ENCODE measurements at places on chromosomes 1 and 21.

DNA sequence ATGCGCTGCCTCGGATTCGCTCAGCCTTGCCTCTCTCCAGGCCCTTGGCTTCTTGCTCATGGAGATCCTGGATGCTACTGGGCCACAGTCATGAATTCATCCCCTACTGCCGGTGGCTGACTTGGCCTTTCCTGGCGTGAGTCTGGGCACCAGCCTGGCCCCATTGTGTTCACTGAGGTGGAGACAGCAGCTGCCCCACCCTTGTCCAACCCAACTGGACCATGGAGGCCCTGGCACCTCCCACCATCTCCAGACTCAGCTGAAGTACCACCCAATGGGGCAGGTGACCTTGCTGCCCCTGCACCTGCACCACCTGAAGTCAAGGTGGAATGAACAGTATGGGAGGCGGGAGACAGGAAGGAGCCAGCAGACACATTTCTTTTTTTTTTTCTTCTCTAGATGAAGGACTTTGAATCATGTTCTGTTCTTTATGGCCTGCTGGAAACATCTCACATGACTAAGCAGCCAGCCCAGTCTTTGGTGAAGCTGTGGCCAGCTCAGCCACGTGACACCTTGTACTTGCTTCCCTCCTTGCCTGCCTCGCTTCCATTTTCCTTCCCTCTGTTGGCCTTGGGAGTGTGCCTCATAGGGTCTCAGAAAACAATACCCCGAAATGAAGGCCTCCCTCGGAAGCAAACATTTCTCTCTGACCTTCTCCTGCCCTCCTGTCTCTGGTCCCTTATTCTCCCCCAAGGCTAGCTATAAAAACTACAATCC, 3.8 kb upstream of the SLC30A2 start:
- DNase-seq = no peak

- DNase-seq = peak; percentile 69
Observed at GRCh38 chr1:101237229-101237837, 514 bp downstream of the S1PR1 start.

DNA sequence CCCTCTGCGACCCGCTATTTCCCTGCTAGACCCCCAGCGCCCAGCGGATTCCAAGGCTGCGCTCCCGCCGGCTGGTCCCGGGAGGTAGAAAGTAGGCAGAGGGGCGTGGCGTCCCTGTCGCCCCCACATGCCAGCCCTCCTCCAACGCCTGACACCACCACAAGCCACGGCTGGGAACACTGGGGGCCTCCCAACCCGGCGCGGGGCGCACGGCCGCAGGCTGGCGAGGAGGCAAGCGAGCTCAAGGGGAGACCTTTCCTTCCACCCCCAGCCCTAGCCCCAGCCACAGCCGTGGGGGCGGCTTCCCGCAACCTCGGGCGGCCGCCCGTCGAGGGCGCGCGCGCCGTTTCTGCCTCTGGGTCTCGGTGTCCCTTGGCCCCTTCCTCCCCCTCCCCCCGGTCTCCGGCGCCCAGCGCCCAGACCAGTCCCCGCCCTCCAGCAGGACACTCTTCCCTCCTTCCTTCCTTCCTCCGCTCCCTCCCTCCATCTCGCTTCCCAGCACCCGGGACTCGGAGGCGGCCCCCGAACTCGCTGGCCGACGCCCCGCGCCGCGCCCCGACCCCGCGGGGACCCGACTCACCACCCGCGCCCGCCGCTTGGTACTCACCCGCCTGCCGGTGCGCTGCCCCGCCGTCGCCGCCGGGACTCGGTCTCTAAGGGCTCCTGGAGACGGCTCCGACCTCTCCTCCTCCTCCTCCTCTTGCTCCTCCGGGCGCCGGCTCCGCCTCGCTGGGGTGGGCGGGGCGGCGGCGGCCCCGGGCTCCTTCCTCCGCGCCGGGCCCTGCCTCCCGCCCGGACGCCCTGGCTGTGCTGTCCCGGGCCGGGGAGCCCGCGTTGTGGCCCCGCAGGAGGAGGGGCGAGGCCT, at the start of gene GNG12:
TSS of gene GNG12 (minus strand) at position 731 of the 865 bp plus-strand sequence. CDS start 125,781 bp downstream, outside the sequence.
- peak; percentile 83 for DNase-seq

GRCh38 chr1:184513966-184514365, 127.1 kb downstream of the C1orf21 start:
- peak; percentile 60 for DNase-seq

DNA sequence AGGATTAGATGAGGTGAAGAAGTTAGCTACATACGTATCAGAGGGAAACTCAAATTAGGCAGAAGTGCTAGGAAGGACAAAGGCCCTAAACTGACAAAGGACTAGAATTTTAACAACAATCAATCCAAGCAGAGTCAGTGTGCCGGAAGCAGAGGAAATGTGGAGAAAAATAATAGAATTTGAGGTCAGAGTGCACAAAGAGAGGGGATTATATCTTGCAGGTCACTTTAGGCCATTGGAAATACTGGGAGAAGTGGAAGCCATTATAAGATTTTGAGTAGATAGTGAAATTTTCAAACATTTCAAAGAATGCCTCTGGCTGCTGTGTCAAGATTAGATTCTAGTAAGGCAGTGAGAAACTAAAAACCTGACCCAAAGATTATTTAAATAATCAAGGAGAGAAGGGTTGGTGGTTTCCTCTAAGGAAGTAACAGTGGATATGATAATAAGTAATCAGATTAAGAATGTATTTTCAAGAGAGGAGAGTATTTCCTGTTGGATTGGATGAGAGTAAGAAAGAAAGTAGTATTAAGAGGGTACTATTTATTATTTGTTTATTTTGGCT, 889.2 kb upstream of the NCAM2 start:
- DNase-seq = no peak

GRCh38 chr1:198641501-198641900, 2.7 kb downstream of the PTPRC start:
- peak; percentile 28 for DNase-seq

GRCh38 chr1:6907201-6907600, 121.9 kb downstream of the CAMTA1 start:
- DNase-seq = no peak

- DNase-seq = no peak
Observed at GRCh38 chr1:5969168-5969567, 23.1 kb downstream of the NPHP4 start.

- no peak for DNase-seq
Observed at GRCh38 chr1:230682274-230682673, 31.6 kb downstream of the AGT start.

DNA sequence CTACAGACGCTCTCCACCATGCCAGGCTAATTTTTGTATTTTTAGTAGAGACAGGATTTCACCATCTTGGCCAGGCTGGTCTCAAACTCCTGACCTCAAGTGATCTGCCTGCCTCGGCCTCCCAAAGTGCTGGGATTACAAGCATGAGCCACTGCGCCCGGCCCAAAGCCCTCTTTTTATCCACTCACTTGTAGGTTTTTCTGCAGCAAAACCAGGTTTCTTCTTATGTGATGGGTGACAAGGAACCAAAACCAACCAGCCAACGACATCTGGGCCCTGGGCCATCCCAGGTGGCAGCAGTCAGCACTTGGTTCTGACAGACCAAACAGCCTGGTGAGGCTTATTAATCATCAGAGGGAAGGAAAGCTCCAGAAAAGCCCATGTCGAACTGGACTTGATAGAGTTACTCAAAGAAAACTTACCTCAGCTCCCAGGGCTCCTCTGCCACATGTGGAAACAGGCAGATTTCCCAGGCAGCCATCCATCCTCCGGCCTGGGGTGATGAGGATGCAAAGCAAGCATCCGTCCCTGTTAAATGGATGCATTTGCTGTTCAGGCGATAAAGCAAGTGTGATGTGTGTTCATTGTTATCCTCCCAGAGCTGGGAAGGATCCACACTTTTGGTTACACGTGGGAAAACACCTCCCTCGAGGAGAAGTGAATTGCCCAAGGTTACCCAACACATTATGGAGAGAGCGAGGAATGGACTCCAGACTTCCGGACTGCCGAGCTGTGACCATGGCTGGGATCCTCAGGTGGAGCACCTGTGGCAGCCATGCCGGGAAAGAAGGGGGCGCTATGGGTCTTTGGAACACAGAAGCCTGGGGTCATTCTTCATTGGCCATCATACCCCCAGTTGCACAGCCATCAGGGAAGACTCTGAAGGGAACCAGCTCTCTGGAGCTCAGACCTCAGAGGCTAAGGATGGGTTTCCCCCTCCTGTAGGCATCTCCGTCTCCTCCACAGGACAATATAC, 118.8 kb downstream of the HUNK start:
- DNase-seq = no peak

DNA sequence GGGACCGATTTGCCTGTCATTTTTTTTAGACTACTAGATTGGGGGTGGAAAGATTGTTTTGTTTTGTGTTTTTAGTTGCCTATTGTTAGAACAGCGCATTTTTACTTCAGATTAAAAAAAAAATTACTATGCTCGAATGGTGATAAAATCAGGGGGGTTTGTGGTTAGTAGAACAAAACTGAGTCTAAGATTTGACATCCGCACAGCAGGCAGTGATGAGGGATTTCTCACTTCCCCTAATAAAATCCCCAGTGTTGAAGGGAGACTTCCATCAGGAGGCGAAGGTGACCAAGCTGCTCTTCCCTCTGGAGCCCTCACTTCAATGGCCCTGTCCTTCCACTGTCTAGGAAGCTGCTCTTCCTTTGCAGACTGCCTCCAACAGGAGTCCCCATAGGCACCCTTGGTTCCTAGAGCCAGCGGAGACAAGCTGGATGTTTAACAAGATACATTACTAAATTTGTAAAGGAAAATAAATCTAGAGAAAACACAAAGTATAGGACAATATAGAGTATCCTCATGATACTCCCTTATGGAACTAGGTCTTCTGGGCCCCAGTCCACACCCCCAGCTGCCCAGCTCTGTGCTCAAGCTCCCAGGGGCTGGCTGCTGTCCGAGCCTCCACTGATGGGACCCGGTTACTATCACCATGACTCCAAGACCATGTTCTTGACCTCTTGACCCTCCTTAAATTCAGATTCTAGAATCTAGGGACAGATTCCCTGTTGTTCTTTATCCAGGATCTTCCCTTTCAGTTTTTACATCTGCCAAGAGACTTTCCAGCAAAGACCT, 31.0 kb downstream of the TENT5C start:
- DNase-seq = no peak

- DNase-seq = no peak
Observed at GRCh38 chr1:56339786-56340465, 239.4 kb downstream of the PLPP3 start.

GRCh38 chr1:93056214-93056613, 22.9 kb upstream of the MTF2 start:
- peak; percentile 34 for DNase-seq

GRCh38 chr1:100353071-100353801, 930 bp downstream of the CDC14A start:
- DNase-seq = no peak

DNA sequence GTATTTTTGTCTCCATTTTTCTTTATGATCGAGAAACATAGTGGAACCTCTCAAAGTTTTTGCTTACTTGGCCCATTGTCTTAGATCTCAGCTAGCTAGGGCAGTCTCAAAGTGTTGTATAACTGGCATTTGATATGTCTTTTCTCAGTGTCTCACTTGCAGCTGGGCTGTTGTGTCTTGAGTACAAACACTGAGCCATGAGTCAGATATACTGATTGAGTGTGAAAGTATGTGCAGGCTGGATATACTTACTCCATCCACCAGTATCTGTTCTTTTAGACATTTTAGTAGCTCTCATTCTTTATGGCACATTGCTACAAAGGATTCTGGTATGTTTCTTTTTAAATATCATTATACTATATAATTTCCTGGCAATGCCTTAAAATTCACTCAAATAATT, 14.3 kb upstream of the GPR52 start:
- DNase-seq = peak; percentile 63

GRCh38 chr21:42202321-42202720, 16.6 kb upstream of the ABCG1 start:
- DNase-seq = no peak

Data from fibroblast of skin of abdomen (primary cell).